Thymus (tissue), 14 donors: ENCODE measurements at places on chromosomes 4 and X. TPM values are rescaled to one million over a fixed set of nuclear protein-coding genes. Genes with fewer than 3 reads are reported as not detected.

DNA sequence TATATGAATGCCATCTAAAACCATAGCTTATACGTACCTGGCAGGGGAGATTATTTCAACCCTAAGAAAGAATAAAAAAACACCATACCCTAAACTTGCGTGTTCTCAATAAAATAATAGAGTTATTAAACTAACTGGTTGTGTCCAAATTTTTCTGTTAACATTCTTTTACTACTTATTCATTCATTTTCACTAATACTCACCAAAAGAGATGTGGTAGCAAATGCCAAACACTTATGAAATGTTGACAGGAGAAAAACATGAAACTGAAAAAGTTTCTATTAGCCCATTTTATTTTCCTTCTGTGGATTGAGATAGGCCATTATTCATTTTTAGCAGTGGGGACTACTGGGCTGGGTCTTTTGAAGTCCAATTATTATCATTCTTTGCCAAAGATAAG, 102.0 kb downstream of the TSPAN5 start:
- H3K36me3 ChIP-seq: peaks cover 2% of the 10 kb centered on the region
- no peak for DNase-seq
- no peak overlapping the region for H3K27ac ChIP-seq
- H3K27me3 ChIP-seq: no peaks in the 10 kb centered on the region
- H3K4me3 ChIP-seq: no peak overlapping the region

DNA sequence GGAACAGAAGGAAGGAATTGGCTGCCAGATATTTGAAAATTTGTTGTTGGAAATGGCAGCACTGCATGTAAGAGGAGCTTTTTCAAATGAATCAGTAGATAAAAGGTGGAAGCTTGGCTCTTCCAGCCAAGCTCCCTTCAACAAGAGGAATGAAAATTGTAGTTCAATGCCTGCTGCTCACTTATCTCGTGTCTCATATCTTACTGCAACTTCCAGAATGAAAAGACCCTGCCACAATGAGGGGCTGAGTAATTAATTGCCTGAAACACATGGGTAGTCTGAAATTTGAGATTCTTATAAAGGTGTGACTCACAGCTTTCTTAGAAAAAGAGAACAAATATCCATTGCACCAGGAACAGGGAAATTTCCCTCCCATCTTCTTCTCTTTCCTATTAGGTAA, 53.0 kb downstream of the HAND2 start:
- no peak for DNase-seq
- no peak overlapping the region for H3K4me3 ChIP-seq

GRCh38 chr4:104022831-104023230, 303.0 kb upstream of the TACR3 start:
- H3K27ac ChIP-seq: no peak overlapping the region
- no peak overlapping the region for H3K4me3 ChIP-seq
- DNase-seq: no peak
- H3K36me3 ChIP-seq: no peaks in the 10 kb centered on the region

- no peaks in the 10 kb centered on the region for H3K36me3 ChIP-seq
- no peaks in the 10 kb centered on the region for H3K4me1 ChIP-seq
- DNase-seq: no peak
Measured at GRCh38 chrX:123818243-123818642, 41.6 kb upstream of the XIAP start.

- no peaks in the 10 kb centered on the region for H3K27me3 ChIP-seq
- H3K4me1 ChIP-seq: no peaks in the 10 kb centered on the region
- no peak overlapping the region for H3K27ac ChIP-seq
- no peak overlapping the region for H3K4me3 ChIP-seq
Measured at GRCh38 chr4:139675651-139676050, 10.0 kb downstream of the MGST2 start.

GRCh38 chr4:80043541-80043940, 29.5 kb downstream of the ANTXR2 start:
- no peak overlapping the region for H3K27ac ChIP-seq
- no peaks in the 10 kb centered on the region for H3K27me3 ChIP-seq
- DNase-seq: no peak
- no peak overlapping the region for H3K4me3 ChIP-seq
- H3K36me3 ChIP-seq: no peaks in the 10 kb centered on the region

DNA sequence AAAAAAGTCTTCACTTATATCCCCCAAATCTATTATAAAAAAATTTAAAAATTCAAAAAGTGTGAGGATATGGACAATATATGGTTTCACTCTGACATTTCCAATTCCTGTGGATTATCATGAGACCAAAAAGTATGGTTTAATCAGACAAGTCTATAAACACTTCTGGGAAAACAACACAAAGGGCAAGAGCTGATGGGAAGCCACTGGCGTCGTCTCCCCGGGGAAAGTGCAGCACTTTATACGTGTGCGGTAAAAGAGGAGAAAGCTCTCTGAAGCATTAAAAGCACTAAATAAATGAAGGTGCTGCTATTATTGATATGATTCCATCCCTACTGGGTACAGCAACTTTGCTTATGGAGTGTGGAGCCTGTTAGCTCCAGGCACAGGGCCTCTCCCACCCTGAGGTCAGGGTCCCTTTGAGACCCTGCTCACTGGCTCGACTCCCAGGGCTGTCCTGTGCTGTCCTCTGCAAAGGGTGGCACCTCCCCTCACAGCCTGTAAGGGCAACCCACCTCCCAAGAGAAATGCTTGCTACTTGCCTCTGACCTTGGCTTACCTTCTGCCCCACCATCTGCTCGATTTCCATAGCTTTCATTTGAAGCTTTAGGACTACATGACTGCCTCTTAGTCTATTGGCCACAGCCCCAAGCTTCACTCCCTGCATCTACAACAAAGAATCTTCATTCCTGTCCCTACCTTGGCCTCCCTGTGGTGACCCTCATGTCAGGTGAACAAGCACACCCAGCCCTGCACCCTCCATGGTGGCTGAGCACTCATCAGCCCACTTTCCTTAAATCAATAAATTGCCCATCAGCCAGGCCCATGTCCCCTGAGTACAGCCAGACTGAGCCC, 248.6 kb downstream of the HNRNPD start:
- no peak overlapping the region for H3K27ac ChIP-seq
- H3K4me3 ChIP-seq: no peak overlapping the region
- no peaks in the 10 kb centered on the region for H3K36me3 ChIP-seq
- no peaks in the 10 kb centered on the region for H3K27me3 ChIP-seq
- H3K4me1 ChIP-seq: no peaks in the 10 kb centered on the region

- no peak for DNase-seq
- no peak overlapping the region for H3K4me3 ChIP-seq
- H3K4me1 ChIP-seq: no peaks in the 10 kb centered on the region
- H3K27ac ChIP-seq: no peak overlapping the region
Measured at GRCh38 chr4:1593881-1594345, 90.2 kb downstream of the FAM53A start.

GRCh38 chr4:123401271-123402120, 4.9 kb downstream of the SPRY1 start:
- H3K4me3 ChIP-seq: no peak overlapping the region
- H3K36me3 ChIP-seq: peaks cover 19% of the 10 kb centered on the region
- DNase-seq: no peak
- H3K27me3 ChIP-seq: no peaks in the 10 kb centered on the region
- no peak overlapping the region for H3K27ac ChIP-seq

FAM193A gene
- 9.0 TPM for total RNA-seq

DNA sequence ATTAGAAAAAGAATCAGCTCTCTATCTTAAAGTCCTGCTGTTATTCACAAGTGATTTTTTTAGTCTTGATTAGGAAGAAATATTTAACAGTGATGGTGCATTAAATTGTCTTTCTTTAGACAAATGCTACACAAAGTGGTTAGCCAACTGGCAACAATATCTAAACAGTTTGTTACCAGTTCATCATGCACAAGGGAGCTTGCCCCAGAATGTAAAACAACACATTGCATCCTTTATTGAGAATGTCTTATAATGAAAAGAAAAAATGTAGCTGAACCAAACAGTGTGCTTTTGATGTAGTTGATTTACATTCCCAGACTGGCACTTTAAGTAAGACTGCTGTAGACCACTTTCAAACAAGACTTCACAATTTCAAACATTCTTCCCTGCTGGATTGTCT, 34.1 kb upstream of the NAA11 start:
- no peaks in the 10 kb centered on the region for H3K27me3 ChIP-seq
- H3K36me3 ChIP-seq: no peaks in the 10 kb centered on the region

GRCh38 chr4:161992317-161992716, 171.5 kb downstream of the FSTL5 start:
- H3K36me3 ChIP-seq: no peaks in the 10 kb centered on the region
- no peak for DNase-seq
- H3K27me3 ChIP-seq: no peaks in the 10 kb centered on the region
- H3K4me1 ChIP-seq: no peaks in the 10 kb centered on the region

- no peaks in the 10 kb centered on the region for H3K27me3 ChIP-seq
- H3K36me3 ChIP-seq: no peaks in the 10 kb centered on the region
- no peaks in the 10 kb centered on the region for H3K4me1 ChIP-seq
Measured at GRCh38 chr4:99863-100262, 24.4 kb upstream of the ZNF718 start.

DNA sequence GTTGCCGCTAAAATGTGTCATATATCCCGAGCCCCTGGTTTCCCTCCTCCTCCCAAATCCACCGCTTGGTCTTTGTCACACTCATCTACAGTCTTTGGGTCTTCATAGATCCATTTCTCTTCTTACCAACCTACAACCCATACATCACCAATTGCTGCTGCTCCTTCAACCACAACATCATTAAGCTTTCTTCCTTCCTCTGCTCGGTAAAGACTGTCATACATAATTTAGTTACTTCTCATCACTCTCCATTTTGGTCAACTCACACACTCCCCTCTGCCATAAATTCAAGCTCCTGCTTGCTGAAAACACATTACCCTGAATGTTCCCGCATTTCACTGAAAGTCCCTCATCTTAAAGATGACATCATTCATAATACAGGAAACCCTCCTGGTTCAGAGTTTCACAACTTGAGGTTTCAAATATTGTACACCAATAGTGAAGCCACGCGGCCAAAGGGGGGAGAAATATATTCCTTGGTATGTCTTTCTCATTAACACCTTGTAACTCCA, 1.7 kb upstream of the DCTD start:
- H3K4me1 ChIP-seq: peaks cover 23% of the 10 kb centered on the region
- H3K36me3 ChIP-seq: no peaks in the 10 kb centered on the region
- no peak overlapping the region for H3K4me3 ChIP-seq

DNA sequence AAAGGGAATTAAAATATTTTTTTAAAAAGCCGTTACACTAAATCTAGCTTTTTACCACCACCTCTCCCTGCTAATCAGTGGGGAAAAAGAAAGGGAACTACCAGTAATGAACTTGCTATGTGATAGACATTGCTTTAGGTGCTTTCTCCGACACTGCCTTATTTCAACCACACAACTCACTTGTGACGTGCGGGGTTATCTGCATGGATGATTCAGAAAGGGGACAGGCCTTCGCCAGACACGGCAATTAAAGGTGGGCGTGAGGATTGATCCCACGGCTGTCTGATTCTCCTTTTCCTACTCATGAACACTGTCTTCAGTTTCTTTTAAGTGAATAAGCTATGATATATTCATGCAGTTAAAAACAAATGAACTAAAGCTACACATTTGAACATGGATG, 882 bp upstream of the CXCR3 start:
- H3K36me3 ChIP-seq: peaks cover 3% of the 10 kb centered on the region
- H3K4me1 ChIP-seq: peaks cover 10% of the 10 kb centered on the region
- DNase-seq: no peak
- H3K27ac ChIP-seq: no peak overlapping the region
- H3K4me3 ChIP-seq: no peak overlapping the region
- H3K27me3 ChIP-seq: no peaks in the 10 kb centered on the region

- no peak for DNase-seq
- H3K27ac ChIP-seq: no peak overlapping the region
- no peak overlapping the region for H3K4me3 ChIP-seq
- H3K27me3 ChIP-seq: no peaks in the 10 kb centered on the region
- peaks cover 9% of the 10 kb centered on the region for H3K36me3 ChIP-seq
Measured at GRCh38 chr4:105415281-105415744, 58.5 kb downstream of the PPA2 start.

DNA sequence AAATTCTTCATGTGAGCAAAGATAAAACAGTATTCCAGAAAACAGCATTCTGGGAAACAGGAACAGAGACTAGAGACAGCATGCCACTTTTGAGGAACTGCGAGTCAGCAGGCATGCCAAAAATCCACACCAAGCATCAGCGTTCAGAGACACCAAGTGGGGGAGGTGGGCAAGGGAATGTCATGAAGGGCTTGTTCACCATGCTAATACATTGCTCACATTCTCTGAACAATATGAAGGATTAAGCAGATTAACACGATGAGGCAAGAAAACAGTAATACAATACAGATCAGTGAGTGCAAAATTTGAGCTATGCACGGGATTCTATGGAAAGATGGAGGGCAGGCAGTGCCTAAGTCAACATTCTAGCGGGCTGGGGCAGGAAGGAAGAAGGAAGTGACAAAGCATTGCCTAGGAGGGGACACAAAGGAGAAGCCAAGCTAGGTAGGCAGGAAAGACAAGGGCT, 278.3 kb downstream of the FBXW7 start:
- no peak overlapping the region for H3K27ac ChIP-seq
- peaks cover 14% of the 10 kb centered on the region for H3K4me1 ChIP-seq
- no peaks in the 10 kb centered on the region for H3K27me3 ChIP-seq

DNA sequence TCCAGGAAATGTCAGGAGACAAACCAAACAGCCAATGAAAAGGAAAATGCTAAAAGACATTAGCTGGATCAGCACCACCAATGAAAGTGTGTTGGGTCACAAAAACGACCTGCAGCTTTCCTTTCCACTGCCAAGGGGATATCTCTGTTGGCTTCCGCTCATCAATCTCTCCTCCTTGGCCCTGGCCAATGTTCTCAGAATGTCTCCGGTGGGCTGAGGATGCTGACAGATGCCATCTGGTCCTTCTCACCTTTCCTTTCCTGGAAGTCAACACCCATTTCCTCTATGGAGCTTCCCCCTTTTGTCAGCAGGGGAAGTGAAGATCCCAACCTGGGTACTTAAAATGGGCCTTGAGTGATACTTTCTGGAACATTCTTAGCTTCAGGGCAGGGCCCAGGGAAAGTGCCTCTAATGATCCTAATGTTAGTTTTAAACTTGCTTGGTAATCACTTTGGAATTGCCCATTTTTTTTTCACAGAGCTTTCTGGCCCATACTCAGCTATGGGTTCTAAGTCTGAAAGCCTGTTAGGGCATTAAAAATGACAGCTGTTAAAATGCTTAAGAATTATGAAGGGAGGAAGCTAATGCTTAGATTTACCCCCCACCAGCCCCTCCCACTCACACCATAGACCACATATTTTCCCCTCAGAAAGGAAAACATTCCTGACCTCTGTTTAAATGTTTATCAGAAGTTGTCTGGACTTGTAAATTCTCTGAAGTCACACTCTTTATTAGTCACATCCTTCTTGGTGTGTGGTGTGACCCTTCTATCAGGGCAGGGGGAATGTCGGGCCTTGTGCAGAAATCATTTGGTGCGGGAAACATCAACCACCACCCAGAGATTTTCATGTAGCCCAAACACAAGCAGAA, 29.2 kb downstream of the IGFBP7 start:
- DNase-seq: no peak
- peaks cover 8% of the 10 kb centered on the region for H3K4me1 ChIP-seq

GRCh38 chrX:12021698-12022097, 116.6 kb upstream of the FRMPD4 start:
- no peak overlapping the region for H3K27ac ChIP-seq
- DNase-seq: no peak
- H3K27me3 ChIP-seq: no peaks in the 10 kb centered on the region
- no peak overlapping the region for H3K4me3 ChIP-seq
- no peaks in the 10 kb centered on the region for H3K4me1 ChIP-seq

GRCh38 chrX:15465347-15465746, 27.8 kb downstream of the PIR start:
- H3K27me3 ChIP-seq: peaks cover 3% of the 10 kb centered on the region
- no peaks in the 10 kb centered on the region for H3K36me3 ChIP-seq
- no peak for DNase-seq

NR3C2 gene
- 0.52 TPM for total RNA-seq
